Spleen (tissue), 13 donors: ENCODE measurements at places on chromosomes 1 and 21. TPM values are rescaled to one million over a fixed set of nuclear protein-coding genes. Genes with fewer than 3 reads are reported as not detected.

HSD3B1 gene
- polyA plus RNA-seq: not detected

MRPL20 gene
- polyA plus RNA-seq: 168 TPM

NCAM2 gene
- polyA plus RNA-seq: 0.09 TPM

NR0B2 gene
- 5.6 TPM for polyA plus RNA-seq

DISC1 gene
- 0.89 TPM for polyA plus RNA-seq

TIAM1 gene
- 1.9 TPM for polyA plus RNA-seq

NR1I3 gene
- polyA plus RNA-seq: 0.06 TPM

- no peak for DNase-seq
These were observed 206.5 kb upstream of the ADGRL2 start for GRCh38 chr1:81594206-81594605.

GRCh38 chr1:31133368-31133767 is 67.9 kb upstream of the PUM1 start:
- DNase-seq: no peak

DNA sequence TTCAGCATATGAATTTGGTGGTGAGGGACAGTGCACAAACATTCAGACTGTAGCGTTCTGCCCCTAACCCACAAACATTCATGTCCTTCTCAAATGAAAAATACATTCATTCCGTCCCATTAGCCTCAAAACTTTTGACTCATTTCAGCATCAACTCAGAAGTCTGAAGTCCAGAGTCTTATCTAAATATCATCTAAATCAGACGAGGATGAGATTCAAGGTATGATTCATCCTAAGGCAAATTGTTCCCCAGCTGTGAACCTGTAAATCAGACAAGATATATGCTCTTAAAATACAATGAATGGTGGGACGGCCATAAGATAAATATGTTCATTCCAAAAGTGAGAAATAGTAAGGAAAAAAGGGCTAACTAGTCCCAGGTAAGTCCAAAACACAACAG is 1195.6 kb upstream of the ADGRL4 start:
- no peak for DNase-seq

DNA sequence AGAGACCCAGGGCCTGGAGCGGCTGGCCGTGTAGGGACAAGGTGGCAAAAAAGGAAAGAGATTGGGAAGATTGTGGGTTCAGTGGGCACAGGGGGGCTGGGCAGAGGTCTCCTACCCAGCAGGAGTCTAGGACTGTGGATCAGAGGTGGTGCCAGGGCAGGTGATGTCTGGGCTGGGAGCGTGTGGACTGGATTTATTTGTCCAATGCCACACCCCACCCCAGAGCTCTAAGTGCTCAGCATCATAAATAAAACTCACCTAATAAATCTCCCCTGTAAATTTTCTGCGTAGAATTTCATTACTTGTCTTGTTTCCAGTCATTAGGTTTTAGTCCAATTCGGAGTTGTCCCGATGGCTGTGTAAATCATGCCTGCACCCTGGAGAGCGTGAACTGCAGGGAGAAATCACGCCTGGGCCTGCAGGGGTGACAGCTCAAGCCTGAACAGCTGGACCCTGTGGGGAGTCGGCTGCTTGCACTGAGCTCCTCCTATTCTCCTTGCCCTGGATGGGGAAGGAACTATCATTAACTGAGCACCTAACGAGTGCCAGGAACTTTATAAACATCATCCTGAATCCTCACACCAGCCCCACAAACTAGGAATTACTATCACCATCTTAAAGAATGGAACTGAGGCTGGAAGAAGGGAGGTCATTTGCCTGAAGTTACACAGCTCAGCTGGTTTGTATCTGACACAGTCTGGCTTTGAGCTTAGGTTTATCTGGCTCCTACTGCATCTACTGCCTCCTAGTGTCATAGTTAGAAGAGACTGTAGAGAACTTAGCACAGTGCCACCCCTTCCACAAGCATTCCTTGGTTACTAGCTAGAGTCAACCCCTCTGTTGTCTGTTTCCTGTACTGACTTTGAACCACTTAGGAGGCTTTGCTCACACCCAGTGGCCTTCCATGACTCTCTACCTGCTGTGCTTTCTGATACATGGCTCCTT is 25.0 kb upstream of the POU3F1 start:
- DNase-seq: no peak

DNA sequence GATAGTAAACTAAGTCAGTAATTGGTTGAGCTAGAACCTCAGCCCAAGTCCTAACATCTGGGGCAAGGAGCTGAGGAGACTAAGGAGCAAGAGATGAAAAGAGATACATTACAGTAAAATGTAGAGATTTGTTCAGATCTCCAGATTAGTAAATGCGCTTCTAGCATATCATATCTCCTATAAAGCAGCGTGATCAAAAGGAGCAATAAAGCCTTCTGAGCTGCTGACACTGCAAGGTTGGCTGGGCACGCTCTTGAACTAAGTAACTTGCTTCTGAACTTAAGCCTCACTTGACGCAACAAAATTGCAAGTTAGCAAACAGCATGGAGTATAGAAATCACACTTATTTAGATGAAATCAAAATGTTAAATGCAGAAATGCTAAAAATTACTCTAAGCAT is 80.9 kb downstream of the LRRC53 start:
- DNase-seq: no peak

DNA sequence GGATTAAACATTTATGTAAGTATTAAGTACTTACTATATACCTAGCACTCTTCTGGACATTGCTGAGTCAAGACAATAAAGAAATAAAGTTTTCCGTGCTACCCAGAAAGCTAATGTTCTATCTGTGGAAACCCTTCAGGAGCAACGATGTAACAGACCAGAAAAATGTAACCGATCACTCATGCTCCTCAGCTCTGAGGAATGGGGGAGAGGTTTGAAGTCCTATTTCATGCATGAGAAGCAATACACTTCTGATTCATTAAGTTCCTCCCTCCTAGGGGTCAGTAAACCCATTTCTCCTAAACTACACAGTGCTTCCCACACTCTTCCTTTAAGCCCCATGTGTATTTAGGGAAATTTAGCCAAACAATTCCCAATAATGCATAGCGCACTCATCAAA is 25.6 kb upstream of the KAZN start:
- no peak for DNase-seq

- no peak for DNase-seq
These were observed 21.4 kb downstream of the SEC16B start for GRCh38 chr1:177948336-177948972.

DNA sequence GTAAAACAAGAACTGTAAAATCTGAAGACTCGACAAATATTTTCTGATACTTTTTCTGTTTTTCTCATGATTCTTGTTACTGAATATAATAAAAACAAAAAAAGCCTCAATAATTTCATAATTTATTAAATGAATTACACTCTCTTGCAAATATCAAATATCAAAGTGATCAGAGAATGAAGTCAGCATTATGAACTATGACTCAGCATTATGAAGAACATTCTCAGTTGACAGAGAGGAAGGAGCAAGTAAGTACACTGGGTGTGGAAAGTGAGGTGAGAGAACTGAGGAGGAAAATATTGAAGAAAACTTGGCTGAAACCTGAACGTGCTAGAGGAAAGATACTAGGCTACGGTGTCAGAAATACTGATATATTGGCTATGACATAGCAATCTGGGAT is 529.5 kb downstream of the KCNT2 start:
- no peak for DNase-seq

GRCh38 chr1:78080767-78081166 is 35.0 kb downstream of the GIPC2 start:
- no peak for DNase-seq

DNA sequence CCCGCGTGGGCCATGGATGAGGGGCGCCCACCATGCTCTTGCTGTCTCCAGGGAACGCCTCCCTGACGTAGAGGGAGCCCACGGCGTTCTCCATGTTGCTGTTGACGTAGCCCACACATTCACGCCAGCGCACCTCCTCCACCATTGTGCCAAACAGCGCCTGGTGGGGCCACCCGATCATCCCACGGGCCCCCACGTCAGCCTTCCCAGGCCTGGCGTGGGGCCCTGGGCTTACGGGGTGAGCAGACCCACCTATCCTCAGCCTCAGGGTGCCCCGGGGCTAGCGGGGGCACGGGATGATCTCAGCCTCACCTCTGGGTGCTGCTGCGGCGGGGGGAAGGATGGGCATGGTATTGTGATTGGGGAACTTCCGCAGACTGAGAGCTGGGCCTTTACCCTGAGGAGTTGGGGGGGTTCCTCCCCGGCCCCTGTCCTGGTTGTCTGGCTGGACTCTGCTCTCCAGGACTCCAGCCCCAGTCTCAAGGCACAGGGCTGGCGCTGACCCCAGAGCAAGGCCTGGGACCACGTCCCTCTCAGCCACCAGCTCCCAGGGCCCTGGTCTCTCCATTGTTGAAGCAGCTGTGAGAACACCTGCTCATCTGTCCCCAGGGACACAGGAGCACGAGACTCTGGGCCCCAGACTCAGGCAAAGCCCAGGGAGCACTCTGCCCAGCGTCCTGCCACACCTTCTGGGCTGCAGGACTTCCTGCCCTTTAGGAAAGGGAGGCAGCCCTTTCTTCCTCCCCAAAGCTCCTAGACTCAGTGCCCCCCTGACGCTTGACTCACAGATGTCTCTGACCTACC is 10.2 kb downstream of the PRXL2B start:
- DNase-seq: peak; percentile 69

DNA sequence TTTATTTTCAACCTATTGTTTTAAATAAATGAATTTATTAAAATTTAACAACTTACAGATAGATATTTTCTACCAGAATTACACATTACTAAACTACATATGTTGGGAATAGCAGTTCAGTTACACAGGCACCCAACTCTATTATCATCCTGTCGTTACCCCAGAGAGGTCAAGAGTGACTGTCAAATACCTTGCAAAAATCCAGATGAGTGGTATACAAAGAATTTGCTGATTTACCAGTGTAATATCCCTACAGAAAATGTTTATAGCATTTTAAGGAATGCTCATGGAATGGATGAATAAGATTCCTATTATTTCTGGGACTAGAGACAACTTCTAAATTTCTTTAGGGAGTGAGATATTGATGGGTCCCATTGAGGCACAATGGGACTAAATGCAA is 300.7 kb upstream of the RGS18 start:
- DNase-seq: no peak

DNA sequence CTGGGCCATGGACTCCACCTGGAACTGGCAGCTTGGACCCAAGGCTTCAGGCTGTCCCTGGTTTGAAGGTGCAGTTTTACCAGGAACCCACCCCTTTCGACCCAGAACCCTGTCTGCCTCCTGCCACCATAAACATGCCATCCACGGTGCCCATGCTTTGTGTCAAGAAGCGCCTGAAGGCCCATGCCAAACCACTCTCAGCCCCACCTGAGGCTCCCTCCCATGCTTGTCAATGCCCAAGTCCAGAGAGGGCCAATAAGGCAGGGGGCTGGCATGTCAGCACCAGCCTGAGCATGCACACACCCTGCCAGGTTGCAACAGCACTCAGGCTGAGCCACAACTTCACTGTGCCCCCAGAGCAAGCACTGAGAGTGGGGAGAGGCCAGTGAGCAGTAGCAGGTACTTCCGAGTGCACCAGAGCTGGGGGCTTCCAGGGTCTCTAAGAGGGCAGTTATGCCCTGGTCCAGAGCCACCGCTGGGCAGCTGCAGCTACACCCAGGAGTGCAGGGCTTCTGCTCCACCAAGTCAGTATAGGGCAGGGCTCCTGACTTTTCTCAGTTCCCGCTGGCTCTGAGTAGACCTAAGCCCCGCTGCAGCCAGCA is 1256.0 kb downstream of the AMY1C start:
- DNase-seq: no peak

GRCh38 chr1:93602101-93602500 is 79.5 kb downstream of the BCAR3 start:
- peak; percentile 37 for DNase-seq

DNA sequence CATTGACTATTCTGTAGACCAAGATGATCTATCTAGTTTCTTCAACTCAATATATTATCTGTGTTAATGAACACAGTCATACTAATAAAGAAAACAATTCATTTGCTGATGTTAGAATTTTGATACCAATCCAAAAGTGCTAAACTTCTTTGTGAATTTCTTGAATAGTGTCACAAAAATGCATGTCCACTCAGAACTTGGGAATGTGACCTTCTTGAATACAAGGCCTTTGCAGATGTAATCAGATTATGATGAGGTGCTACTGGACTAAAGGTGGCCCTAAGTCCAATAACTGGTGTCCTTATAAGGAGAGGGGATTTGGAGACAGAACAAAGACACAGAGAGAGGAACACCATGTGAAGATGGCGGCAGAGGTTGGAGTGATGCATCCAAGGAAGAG is 305.8 kb upstream of the ZP4 start:
- no peak for DNase-seq

- DNase-seq: no peak
These were observed 10.2 kb upstream of the AHDC1 start for GRCh38 chr1:27614043-27614624.

DNA sequence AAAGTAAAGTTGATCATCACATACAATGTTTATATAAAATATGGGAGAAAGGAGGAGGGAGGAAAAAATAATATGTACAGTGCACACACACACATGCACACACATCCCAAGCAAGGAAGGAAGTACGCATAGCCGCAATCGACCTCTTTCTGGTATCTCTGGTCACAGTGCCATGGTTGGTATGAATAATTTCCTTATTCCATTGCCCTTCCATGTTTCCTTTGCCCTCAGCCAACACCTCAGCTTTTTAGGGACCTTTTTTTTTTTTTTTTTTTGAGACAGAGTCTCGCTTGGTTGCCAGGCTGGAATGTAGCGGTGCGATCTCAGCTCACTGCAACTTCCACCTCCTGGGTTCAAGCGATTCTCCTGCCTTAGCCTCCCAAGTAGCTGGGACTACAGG is 20.6 kb downstream of the CITED4 start:
- peak; percentile 1 for DNase-seq

- DNase-seq: no peak
These were observed 3.9 kb upstream of the P3R3URF start for GRCh38 chr1:46180082-46180616.

- DNase-seq: no peak
These were observed 34.2 kb downstream of the SYF2 start for GRCh38 chr1:25197982-25198662.

DNA sequence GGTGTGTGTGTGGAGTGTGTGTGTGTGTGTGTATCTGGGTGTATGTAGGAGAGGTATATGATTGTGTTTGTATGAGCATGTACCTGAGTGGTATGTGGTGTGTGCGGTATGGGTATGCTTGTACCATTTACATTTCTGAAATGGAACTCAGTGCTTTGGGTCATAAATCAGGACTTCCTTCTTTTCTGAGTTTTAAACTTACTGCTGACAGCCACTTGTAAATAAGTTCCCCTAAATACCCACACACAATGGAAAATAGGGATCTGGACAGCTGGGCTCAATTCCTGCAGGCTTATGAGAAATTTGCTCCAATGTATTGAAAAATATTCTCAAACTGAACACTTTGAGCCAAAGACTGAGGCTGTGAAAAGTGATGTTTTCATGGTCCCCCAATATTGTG is 293.6 kb downstream of the HLX start:
- DNase-seq: no peak

- DNase-seq: no peak
These were observed 29.1 kb upstream of the ATP2B4 start for GRCh38 chr1:203597331-203598090.
